ENCODE measurements at places on chromosomes 2 and 18. TPM values are rescaled to one million over a fixed set of nuclear protein-coding genes. Genes with fewer than 3 reads are reported as not detected.

Gene CLIP4
- 29.6 TPM for total RNA-seq

Gene ERBB4
- not detected for total RNA-seq

Gene PRKRA
- total RNA-seq = 22.9 TPM

Gene SPHKAP
- total RNA-seq = 0.02 TPM

Gene TMEM17
- 6.0 TPM for total RNA-seq

Gene PPM1G
- total RNA-seq = 148 TPM

Gene MEIS1
- total RNA-seq = 1.8 TPM

Gene SMYD1
- total RNA-seq = not detected

Gene SERPINB13
- not detected for total RNA-seq

Gene VWA3B
- 0.33 TPM for total RNA-seq

Gene TSHZ1
- 5.0 TPM for total RNA-seq

Gene LYG2
- total RNA-seq = not detected

Gene PSMG2
- 60.5 TPM for total RNA-seq

Gene ABCG5
- total RNA-seq = not detected

Gene LYPD6
- total RNA-seq = 0.19 TPM

Gene CMPK2
- total RNA-seq = 1.3 TPM

Gene SPP2
- not detected for total RNA-seq

Gene MC4R
- not detected for total RNA-seq

Gene C2orf15
- 0.99 TPM for total RNA-seq

Gene ITPRIPL1
- not detected for total RNA-seq

Gene CEP68
- 10.4 TPM for total RNA-seq

Gene SELENOI
- 10.6 TPM for total RNA-seq

Gene REEP1
- total RNA-seq = 0.68 TPM

Gene SPC25
- 20.1 TPM for total RNA-seq

Gene IRS1
- total RNA-seq = 18.2 TPM

Gene ELP2
- 34.7 TPM for total RNA-seq

Gene BMP10
- total RNA-seq = not detected

Gene CDH19
- 1.5 TPM for total RNA-seq

Gene GRB14
- total RNA-seq = 4.6 TPM

Gene CRACDL
- 2.3 TPM for total RNA-seq

Gene RNF181
- total RNA-seq = 191 TPM

Gene HJURP
- 93.0 TPM for total RNA-seq

Gene SLC4A3
- 3.7 TPM for total RNA-seq

Gene RAB6C
- not detected for total RNA-seq

Gene RIT2
- not detected for total RNA-seq

Gene RAPGEF4
- 0.26 TPM for total RNA-seq

Gene COX7A2L
- total RNA-seq = 191 TPM

Gene RSAD2
- 0.27 TPM for total RNA-seq

Gene ANKRD30B
- total RNA-seq = not detected

Gene MAP2
- total RNA-seq = 1.3 TPM

Gene TSGA10
- 3.3 TPM for total RNA-seq

Gene IHH
- 0.47 TPM for total RNA-seq

Gene MROH2A
- total RNA-seq = not detected

Gene CNGA3
- not detected for total RNA-seq

Gene APCDD1
- not detected for total RNA-seq

Gene GFPT1
- total RNA-seq = 23.4 TPM

Gene MAT2A
- 543 TPM for total RNA-seq

Gene PRSS56
- 0.20 TPM for total RNA-seq

Gene DCDC2C
- not detected for total RNA-seq

Gene KCNK3
- total RNA-seq = 0.84 TPM

Gene TDRD15
- total RNA-seq = not detected

Gene OTOS
- total RNA-seq = not detected

Data from A549 treated with ZK216348 at 1 μM for 4 hours (cell line).